ENCODE measurements at places on chromosomes 2 and 18.

DNA sequence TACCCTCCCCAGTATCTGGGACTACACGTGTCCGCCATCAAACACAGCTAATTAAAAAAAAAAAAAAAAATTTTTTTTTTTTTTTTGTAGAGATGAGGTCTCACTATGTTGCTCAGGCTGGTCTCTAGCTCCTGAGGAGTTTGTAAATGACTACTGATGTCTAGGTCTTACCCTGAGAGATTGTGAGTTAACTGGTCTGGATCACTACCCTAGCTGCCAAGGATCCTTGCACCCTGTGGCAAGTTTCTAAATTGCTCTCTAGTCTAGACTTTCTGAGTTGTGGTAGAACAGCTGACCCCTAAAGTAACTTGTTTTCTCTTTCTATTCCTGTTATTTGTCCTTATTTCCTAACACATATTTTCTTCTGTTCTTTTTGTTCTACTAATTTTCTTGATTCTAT is 44.5 kb downstream of the ABHD3 start:
- DNase-seq, result no peak

DNA sequence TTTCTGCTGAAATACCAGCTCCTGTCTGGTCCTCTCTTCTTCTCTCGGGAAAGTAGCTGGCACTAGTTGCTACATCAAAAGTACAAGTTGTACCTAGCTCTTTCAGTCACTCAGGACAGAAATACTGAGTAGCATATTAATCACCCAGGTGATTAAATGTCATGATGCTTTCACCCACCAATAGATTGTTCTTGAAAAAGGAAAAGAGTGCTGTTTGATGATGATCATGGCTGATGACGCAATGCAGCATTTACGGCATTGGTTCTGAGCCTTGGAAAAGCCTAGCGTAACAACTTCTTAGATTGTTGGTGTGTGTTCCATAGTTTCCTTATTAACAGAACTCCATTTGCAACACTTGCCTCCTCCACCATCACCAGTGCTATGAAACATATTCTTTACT is 190.7 kb downstream of the CDH7 start:
- DNase-seq, result no peak

- DNase-seq, result no peak
These were observed 42.3 kb downstream of the SLC4A1AP start for GRCh38 chr2:27705851-27706622.

- no peak for DNase-seq
These were observed 1000.5 kb upstream of the CRIM1 start for GRCh38 chr2:35355056-35355455.

GRCh38 chr18:13545514-13545913 is 180.8 kb downstream of the FAM210A start:
- DNase-seq, result no peak

DNA sequence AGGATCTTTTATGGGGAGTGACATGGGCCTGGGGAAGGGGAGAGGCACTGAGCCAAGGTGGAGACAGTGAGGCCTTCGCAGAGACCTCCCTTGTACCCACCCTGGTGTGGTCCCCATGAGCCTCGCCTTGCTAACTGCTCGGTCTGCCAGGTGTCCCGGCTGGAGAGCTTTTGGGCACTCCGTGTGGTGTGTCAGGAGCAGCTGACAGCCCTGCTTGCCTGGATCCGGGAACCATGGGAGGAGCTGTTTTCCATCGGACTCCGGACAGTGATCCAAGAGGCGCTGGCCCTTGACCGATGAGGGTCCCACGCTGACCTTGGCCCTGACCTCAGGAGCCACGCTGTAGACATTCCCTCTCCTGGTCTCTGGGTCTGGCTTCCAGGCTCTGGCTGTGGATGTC is 11.5 kb upstream of the SLC4A3 start:
- no peak for DNase-seq

DNA sequence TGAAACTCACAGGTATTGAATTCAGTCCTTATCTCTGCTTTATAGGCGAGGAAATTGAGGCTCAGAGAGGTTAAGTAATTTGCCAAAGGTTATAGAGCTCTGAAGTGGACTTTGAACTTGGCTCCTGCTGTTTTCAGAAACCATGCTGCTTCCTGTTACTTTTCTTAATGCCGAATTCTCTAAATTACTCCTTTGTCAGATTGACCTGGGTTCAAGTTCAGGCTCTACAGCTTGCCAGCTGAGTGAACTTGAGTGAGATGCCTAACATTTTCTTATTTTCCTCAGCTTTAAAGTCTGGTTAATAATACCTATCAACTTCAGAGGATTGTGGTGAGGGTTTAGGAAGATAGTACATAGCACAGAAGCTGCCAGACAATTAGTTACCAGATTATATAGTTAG is 3.4 kb downstream of the ASAP2 start:
- no peak for DNase-seq

GRCh38 chr18:49456794-49457193 is 3.7 kb downstream of the DYM start:
- DNase-seq, result no peak

DNA sequence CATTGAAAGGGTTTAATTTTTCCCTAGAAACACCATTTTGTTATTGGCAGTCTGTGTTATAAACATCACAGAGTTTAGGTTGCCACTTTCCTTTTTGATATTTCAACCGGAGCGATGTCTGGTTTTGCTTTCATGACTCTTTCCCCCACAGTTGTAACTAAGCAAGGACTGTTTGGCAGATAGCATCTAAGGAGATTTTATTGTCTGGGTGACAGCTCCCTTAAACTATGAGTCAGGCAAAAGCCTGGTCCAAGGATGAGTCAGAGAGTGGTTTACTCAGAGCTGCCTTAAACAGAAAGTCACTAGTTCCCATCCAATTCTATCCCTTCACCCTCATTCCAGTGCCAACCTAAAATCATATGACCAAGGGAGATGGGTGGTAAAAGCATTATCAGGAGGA is 341.6 kb upstream of the VWC2L start:
- no peak for DNase-seq

DNA sequence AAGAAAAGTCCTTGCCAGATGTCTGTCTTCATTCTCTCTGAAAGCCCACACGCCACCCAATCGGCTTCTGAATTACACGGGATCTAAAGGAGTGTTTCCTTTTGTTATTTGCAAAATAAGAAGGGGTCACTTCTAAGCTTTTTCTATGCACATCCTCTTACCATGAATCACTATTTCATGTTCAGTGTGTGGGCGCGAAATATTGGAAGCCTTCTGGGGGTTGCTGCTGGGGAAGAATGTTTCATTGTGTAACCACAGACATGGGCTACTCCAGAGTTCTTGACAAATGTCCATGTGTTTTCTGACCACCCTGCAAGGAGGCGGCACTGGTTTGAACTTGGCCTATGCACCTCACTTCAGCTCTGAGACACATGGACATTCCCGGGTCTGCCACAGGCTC is 133.6 kb upstream of the APCDD1 start:
- DNase-seq, result no peak

- no peak for DNase-seq
These were observed 163.7 kb upstream of the APCDD1 start for GRCh38 chr18:10290638-10291235.

GRCh38 chr2:201779901-201780673 is 646 bp downstream of the ALS2 start:
- DNase-seq, result no peak
